ENCODE measurements at places on chromosomes 7 and 10.
A peak's percentile ranks its signal among the peaks of the same experiment; 100 is the strongest.

GRCh38 chr10:26863351-26864076 lies 2.8 kb upstream of the ABI1 start:
- DNase-seq, result no peak

GRCh38 chr7:36600314-36600682 lies 124.0 kb downstream of the AOAH start:
- DNase-seq, result no peak

DNA sequence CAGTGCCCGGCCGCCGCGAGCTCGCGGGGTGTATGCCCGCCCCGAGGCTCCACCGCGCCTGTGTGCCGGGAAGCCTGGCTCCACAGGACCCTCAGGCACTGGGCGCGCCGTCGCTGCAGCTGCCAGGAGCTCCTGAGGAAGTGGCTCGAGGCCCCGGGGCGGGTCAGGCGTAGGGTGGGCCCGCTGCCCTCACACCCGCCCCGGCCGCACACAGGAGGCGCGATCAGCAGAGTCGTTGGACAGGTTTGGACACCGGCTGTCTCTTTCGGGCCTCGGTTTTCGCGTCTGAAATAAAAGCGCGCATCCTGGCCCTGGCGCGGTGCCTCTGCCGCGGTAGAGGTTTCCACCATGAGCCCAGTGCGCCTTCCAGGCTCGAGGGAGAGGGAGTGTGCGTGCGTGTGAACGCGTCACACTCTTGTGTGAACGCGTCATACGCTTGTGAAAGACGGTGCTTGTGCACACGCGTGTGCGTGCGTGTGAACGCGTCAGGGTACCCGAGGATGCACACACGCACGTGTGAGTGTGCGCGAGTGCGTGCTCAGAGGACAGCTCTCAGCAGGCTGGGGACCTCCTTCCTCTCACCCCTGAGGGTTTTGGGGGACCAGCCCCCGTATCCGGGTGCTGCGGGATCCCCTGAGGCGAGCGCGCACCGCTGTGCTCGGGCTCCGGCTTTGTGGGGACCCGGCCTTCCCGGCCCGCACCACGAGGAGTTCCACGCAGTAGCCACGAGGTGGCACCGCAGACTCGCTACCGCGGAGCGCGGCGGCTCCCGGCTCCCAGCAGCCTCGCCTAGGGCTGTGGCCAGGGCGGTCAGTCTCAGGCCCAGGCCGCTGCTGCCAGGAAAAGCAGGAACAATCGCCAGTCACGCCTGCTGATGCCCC lies 83.8 kb downstream of the BMS1 start:
- DNase-seq, result peak; percentile 77

DNA sequence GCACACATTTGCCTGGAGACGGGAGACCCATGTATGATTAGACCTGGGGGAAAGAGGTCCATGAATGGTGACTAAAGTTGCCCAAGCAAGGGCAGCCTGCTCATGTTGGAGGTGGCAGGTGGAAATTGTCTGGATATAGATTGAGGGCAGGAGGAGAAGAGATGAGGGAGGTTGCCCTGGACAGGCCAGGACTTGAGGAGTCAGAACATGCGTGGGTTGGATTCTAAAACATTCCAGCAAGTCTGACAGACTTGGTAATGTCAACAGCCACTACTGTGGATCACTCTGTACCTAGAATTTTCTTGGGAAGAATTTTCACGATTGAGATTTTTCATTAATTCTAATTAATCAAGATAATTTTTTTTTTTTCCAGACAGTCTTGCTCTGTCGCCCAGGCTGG lies 19.1 kb upstream of the SVOPL start:
- DNase-seq, result no peak

- DNase-seq, result no peak
Observed at GRCh38 chr7:132349075-132349474, 227.2 kb downstream of the PLXNA4 start.

GRCh38 chr7:101226721-101227120 lies 8.8 kb downstream of the ZNHIT1 start:
- no peak for DNase-seq

GRCh38 chr10:21526188-21526859 lies 842 bp upstream of the SKIDA1 start:
- DNase-seq, result peak; percentile 80

DNA sequence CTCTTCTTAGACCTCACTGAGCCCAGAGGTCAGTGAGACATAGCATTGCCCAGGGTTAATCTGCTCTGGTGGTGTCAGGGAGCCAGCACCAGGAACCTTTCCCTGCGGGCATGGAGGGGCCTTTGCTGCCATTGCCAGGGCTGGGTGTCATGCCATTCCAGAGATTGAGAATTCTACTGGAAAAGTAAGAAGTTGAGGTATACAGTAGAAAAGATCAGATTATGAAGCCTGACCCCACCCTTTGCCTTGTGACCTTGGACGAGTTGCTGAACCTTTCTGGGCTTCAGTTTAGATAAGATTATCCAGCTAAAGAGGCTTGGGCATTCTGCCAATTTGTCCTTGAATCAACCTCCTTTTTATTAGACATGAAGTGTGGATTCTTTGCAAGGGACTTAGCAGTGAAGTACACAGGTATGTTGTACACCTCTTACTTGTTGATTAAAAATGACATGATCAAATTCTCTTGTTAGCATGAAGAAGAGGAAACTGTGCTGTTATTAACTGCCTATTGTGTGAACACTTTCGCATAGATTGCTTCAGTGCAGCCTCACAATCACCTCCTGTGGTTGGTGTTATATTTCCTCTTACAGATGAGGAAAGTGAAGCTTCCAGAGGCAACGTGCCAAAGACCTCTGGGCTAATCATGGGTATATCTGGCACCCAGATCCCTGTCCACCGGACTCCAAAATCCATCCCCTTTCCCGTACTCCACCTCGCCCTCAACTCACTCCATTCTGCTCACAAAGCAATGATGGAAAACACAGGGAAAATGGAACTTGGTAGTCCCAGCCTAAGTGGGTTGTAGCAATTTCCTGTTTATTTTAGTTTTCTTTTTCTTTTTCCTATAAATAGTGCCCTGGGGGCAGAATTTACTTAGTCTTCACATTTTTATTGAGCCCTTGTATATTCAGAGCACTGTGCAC lies 151.3 kb downstream of the CAMK1D start:
- no peak for DNase-seq

DNA sequence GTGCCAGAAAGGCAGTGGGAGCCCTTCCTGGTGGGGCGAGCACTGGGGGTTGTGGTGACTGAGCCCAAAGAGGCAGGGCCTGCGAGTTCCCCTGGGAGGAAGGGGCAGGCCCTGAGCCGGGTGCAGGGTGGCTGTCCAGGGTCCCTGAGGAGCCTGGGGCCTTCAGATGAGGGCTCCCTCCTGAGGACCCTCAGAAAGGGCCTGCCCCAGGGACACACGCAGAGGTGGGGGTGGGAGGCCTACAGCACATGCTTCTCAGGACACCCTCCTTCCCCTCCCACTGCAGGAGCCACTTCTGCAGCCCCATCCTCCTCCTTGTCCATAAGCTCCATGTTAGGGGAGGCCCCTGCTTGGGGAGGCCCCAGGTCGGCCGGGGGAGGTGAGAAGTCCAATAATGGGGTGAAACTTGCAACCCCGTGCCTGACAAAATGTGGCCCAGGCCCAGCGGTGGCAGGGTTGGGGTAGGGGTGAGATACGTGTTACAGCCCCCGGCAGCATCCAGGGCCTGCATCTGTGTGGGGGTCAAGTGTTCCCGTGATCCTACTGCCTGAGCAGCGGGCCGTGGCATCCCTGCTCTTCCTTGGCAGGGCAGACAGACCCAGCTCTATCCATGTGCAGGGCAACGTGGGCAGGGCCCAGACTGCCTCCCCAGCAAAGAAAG lies 31.8 kb upstream of the RET start:
- no peak for DNase-seq

DNA sequence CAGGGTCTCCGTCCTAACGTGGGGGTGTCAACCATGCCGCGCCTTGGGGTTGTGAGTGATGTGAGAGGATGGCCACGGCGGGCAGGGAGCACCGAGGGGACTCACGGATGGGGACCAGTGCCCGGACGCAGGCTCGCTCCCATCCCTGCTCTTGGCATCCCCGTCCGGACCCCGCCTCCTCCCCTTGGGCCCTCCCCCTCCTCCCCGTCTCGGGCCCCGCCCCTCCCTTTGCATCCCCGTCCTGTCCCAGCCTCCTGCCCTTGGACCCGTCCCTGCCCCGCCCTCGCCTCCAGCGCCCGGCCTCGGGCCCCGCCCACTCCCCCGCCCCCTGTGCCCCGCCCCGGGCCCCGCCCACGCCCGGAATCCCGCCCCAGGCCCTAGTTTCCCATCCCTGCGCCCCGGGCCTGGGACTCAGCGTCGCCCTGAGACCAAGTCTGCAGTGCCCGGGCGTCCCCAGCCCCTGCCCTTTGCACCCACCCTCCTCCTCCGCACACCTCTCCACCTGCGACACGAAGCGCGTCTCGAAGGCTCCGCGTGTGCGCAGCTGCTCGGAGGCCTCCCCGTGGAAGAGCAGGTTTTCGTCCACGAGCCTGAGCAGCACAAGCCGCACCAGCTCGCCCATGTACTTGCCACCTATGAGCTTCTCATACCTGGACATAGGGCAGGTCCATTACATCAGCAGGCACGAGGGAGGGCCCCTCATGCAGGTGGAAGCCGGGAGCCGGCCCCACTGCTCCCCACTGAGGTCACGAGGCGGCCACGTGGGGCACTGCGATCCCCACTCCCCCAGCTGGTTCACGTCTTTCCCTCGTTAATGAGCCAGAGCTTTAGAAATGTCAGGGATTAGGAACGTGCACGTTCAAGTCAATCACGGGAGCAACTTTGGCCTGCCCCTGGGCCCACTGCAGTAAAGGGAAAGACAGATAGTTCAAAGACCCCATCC lies 5.1 kb upstream of the MYL7 start:
- peak; percentile 76 for DNase-seq

- no peak for DNase-seq
Observed at GRCh38 chr10:111709603-111710002, 474.0 kb downstream of the GPAM start.

DNA sequence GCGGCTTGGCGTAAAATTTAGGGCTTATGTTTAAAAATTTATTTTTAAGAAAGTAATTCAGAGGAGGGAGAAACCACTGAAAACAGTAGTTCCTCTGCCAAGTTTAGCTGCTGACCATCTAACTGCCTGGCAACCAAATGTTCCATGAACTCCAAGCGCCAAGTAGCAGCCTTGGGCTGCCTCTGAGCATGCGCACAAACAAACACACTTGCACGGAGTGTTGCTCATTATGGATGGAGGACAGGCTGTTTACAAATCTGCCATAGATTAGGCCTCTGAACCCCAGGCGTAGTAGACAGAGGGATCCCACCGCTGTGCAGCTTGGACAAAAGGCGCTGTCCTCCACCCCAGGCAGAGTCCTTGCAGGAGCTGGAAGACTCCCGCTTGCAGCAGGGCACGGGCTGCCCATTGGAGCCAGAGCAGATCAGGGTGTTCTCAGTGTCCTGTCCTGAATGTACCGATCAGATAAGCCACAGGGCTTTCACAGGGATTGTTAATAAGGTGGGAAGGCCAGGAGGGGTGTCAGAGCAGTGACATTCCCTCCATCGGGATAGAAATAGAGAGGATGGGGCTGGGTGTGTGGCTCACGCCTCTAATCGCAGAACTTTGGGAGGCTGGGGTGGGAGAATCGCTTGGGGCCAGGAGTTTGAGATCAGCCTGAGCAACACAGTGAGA lies 47.7 kb upstream of the LYZL1 start:
- no peak for DNase-seq
